ENCODE measurements at places on chromosomes 12 and 14.
A peak's percentile ranks its signal among the peaks of the same experiment; 100 is the strongest.

GRCh38 chr14:60760644-60761364 lies 26.2 kb downstream of the MNAT1 start:
- DNase-seq: no peak

GRCh38 chr12:12908252-12908651 lies 16.9 kb downstream of the GPRC5A start:
- no peak for DNase-seq

DNA sequence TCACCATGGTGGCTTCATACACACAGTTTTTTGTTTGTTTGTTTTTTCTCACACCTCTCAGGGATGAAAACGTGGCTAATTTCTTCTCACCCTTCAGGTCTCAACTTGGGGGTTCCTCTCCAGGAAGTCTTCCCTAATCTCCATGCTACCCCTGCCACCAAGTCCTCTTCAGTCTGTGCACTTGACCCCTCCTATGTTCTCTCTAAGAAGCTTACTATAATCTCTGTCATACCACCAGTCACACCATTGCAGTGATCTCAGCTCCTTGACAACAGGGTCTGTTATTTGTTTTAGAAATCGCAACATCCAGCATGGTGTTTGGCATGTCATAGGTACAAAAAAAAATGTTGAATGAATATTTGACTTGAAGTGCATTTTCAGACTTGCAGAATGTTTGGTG lies 83.4 kb downstream of the PRORP start:
- DNase-seq: no peak

- no peak for DNase-seq
Measured at GRCh38 chr14:60777856-60778578, 43.5 kb downstream of the MNAT1 start.

GRCh38 chr12:45775465-45775864 lies 46.0 kb downstream of the ARID2 start:
- DNase-seq: no peak

DNA sequence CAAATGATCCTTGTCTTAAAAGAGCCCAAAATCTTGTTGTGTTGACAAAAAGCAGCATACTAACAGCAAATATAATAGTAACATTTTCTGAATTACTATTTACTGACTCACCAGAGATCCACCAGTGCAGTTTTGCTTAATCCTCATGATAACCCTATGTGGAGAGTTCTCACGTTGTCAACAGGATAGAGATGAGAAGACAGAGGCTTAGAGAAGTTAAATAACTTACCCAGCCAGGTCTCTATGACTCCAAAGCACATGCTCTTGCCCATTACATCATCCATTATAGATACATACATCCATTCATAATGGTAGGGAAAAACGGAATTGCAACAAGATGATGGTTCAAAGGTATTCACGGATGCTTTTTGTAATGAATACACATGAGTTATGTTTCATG lies 111.9 kb downstream of the PAX9 start:
- no peak for DNase-seq

DNA sequence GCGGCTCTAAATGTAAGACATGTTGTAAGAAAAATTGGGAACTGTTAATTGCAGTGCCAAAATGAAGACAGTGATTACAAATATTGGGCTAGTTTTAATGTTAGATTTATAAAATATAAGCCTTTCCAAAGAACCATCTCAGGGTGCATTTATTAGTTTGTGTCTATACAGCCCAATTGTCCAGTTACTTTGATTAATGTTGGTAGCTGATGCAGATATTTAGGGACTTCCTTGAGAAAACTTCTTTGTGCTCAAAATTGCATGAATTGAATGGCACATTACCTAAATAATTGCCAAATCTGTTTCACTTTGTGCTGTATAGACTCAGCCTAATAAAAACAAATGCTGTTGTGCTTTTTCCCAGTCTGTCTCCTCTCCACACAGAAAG lies 83.7 kb downstream of the DAD1 start:
- no peak for DNase-seq

DNA sequence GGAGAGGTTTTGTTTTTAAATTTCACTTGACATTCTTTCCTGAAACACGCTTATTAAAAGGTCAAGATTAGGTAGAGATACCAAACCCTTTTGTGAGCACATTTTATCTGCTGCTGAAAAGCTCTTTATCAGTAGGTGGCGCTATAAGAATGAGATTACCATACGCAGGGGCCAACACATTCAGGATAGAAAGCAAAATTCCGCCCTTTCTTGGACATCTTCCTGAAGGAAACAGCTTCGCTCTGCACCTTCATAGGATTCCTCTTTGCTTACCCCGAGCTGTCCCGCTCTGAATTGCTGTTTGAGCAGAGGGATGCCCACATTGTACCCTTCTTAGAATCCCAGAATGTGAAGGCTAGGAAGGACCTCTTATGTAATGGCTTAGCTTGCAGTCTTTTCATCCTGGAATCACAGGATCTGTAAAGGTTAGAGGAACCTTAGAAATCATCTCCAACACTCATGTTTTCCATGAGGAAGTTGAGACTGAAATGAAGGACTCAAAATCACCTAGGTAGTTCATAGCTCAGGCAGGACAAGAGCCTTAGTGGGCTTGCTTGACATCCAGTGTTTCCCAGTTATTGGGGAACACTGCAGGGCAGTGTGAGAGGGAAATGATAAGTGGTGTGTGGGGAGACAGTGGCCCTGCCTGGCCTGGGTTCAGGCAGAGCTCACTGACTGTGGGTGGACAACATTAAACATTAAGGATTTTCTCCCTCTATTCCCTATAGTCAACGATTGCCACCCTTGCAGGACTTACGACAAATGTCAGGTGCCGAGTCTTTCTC lies 38.7 kb upstream of the CRY1 start:
- peak; percentile 60 for DNase-seq

DNA sequence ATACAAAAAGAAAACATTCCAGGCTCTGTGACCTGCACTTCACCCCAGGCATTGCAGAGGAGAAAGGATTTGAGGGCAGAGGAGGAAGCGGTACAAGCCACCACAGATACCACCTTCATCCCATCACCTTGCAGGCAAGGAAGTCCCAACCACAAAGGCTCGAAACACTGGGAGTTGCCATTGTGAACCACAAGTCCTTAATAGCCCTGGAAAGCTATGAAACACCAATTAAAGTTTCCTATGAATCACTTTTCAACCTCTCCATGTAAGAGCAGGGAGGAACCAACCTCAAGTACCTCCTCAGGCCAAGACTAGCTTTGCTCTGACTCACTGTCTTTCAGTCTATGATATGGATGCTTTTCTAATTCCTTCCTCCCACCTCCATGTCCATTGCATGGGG lies 27.0 kb downstream of the MAP3K9 start:
- no peak for DNase-seq

DNA sequence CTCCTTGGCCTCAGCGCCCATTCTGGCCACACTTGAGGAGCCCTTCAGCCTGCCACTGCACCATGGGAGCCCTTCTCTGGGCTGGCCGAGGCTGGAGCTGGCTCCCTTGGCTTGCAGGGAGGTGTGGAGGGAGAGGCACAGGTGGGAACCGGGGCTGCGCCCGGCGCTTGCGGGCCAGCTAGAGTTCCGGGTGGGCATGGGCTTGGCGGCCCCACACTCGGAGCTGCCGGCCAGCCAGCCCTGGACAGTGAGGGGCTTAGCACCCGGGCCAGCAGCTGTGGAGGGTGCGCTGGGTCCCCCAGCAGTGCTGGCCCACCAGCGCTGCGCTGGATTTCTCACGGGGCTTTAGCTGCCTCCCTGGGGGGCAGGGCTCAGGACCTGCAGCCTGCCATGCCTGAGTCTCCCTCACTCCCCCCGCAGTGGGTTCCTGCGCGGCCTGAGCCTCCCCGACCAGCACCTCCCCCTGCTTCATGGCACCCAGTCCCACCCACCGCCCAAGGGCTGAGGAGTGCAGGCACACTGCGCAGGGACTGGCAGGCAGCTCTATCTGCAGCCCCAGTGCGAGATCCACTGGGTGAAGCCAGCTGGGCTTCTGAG lies 28.0 kb downstream of the TMEM117 start:
- DNase-seq: no peak

DNA sequence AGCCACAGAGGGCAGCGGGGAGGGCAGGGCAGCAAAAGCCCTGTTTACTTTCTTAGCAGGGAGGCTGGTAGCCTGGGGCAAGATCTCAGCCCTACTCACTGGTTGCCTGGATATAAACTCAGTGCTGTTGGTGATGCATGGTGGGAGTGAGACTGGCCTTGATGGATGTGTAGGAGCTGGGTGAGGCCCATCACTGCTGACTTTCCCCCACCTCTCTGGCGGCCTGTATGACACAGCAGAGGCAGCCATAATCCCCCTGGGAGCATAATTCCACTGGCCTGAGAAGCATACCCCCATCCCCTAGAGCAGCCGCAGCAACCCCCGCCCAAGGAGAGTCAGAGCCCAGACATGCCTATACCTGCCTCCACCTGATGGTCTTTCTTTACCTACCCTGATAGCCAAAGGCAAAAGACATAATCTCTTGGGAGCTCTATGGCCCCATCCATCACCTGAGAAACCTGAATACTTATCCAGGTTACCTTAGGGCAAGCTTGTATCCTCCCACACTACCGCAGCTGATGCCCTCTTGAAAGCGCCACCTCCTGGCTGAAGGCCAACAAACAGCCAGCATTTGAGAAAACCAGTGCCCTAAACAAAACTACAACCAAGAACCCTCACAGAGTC lies 59.3 kb downstream of the DNAI7 start:
- DNase-seq: no peak

GRCh38 chr12:111041091-111041490 lies 120.7 kb upstream of the MYL2 start:
- no peak for DNase-seq

DNA sequence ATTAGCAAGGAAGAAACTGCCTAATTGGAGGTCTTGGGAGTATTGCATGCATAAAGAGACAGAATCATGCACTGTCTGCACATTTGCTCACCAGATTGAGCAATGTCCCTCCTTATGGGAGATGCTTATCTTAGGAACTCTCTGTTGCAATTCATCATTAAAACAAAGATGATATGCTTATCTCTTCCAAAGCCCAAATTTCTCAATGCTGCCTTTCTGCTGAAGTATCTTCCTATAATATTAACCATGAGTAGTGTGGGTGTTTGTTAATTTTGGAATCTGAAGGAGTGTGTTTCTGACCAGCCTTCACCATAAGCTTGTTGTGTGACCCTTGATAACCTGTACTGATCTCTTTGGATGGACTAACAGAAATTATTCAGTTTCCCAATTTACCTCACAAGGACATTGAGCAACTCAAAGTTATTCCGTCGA lies 1257.6 kb upstream of the FLRT2 start:
- DNase-seq: no peak

- DNase-seq: no peak
Measured at GRCh38 chr14:54189748-54190354, 207.0 kb upstream of the CDKN3 start.

DNA sequence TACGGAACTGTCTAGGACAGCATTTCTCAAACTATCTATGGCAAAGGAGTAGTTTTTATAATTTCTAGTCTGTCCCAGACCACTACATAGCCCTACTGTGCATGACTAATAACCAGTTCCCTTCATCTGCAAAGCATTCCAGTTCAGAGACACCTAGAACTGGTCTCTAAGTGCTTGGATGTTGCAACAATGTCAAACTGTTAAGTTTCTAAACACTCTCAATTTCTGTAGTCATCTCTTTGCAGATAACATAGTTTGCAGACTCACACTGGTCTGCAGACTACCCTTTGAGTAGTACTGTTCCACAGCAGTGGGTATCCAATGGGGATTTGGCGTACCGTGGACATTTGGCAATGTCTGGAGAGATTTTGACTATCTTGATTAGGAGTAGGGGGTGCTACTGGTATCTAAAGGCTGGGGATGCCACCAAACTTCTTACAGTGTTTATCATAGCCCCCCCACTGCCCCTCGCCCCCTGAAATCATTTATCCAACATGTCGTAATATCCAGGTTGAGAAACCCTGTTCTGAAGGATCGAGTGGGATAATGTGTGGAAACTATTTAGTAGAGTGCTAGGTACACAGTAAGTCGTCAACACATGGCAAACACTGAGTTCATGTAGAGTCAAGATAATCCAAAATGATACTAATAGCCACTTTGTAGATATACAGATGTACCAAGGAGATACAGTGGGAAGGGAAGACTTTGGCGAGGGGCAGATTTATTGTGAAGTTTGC lies 1.7 kb downstream of the C12orf76 start:
- no peak for DNase-seq

GRCh38 chr14:104223101-104224041 lies 85.0 kb downstream of the KIF26A start:
- no peak for DNase-seq

DNA sequence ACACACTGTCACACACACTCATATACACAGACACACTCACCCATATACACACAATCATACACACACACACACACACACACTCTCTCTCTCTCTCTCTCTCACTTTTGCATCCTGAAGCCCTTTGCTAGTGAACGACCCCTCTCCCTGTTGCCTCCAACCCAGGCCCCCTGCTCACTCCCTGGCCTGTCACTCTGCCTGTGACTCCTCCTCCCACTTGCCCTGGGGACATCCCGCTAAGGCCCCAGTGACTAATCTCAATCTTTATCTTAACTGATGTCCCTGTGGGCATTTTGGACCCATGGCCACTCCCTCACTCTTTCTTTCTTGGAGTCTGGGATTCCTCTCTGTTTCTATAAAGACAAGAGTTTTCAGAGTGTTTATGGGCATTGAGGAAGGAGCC lies 10.9 kb upstream of the DLK1 start:
- DNase-seq: no peak

- DNase-seq: no peak
Measured at GRCh38 chr12:100830003-100830795, 35.6 kb downstream of the ANO4 start.

DNA sequence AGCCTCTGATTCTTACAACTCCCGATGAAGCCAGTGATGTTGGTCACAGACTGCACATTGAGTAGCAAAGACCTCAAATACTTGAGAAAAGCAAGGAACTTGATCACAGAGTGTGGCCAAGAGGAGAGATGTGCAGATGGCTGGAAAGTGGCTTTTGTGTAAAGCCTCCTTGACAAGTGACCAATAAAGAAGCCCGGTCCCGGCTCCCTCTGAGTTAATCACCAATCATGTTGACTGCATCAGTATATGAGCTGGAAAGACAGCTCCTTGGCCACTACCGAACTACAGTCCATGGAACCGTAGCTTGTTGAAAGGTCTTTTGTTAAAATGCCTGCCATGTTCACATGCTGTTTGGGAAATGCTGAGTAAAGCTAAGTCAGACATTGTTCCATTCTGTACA lies 23.7 kb upstream of the SERPINA6 start:
- DNase-seq: no peak
